ENCODE measurements at places on chromosomes 3 and 15. TPM values are rescaled to one million over a fixed set of nuclear protein-coding genes. Genes with fewer than 3 reads are reported as not detected.

DNA sequence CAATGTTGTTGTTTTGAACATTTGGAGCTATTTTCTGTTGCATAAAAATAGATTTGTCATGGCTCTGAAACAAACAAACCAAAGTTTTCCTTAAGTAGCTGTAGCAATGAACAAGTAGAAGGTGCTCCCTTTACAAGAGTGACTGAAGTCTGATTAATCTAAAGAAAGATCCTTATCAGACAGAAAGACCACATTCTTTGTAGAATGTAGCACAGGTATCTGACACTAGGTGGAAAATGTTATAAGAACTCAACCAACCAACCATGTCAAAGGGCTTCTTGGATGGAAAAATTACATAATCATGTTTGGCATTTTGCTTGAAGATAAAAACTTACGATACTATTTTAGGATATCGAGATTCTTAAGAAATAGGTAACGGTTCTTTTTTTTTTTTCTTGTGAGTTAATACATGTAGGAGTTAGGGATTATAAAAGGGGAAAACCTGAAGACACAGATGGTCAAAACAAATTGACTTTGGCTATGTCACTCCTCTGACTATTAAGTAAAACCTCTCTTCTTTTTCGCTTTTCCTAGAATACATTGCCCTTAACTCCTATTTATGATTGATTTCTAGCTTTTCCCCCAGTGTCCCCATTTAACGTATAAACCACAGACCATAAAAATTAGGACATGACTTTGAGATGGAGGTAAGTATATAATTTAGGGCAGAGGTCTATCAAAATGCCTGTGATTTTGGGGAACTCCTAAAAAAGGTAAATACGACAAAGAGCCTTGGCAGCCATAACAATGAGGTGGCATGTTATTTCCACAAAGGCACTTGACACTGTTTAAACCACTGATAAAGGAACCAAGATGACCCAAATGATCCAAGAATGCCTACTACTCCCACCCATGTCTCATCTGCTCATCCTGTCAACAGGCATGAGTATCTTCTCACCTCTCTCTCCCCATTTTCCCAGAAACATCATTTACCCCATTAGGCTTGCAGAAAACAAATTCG is 72.0 kb downstream of the CCR4 start:
- DNase-seq: no peak

GRCh38 chr3:50623840-50624474 is 7.0 kb downstream of the MAPKAPK3 start:
- DNase-seq: peak; percentile 41

Gene MKRN2OS
- total RNA-seq: not detected

Gene BRPF1
- total RNA-seq: 17.8 TPM

DNA sequence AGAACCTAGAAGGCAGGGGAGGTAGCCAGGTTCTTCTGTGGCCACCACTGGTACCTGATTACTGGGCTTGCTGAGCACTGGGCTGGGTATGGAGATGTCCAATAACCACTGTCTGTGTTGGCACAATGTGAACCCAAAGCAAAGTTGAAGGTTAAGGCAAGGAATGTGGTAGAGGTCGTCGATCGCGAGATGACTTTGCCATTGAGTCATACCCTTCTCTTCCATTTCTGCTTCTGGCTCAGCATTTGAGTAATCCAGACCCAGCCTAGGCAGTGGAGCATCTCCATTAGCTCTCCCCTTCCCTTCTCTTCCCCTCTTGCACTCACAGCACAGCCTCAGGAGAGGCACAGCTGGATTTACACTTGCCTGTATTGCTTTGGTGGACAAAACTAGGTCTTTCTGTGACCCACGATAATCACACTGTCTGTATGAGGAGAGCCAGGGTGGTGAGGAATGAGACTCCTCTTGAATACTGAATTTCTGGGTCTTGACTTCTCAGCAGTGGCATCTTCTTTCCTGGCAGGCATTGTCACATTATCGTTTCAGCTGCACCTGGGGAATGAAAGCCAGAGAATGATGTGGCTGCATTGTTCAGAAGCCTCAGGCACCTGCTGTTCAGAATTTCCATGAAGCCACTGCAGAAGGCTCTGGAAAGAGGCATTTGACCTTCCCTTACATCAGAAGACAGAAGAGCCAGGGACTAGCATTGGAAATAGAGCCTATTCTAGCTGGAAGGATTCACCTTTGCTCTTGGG is 272.6 kb downstream of the PDCD6IP start:
- no peak for DNase-seq

All from dermis microvascular lymphatic vessel endothelial cell (primary cell).